ENCODE measurements at places on chromosomes 1 and 21.

GRCh38 chr1:4460052-4460451 is 194.4 kb upstream of the AJAP1 start:
- no peak for DNase-seq

DNA sequence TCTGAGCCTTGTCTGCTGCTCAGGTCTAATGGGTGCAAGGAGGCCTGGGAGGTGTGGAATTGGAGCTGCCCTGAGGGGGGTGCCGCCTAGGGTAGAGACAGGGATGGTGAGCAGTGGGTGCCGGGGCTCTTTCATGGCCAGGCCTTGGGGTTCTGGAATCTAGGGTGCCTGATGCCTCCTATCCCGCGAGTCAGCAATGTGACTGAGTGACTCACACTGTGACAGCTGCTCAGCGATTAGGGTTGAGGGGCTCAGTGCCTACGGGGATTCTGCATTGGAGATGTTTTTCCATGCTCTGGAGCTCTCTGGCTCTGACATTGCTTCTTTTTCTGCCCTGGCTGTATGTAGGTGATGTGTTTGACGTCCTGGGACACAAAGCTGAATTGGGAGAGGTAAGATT is 16.8 kb downstream of the ATP8B2 start:
- no peak for DNase-seq

DNA sequence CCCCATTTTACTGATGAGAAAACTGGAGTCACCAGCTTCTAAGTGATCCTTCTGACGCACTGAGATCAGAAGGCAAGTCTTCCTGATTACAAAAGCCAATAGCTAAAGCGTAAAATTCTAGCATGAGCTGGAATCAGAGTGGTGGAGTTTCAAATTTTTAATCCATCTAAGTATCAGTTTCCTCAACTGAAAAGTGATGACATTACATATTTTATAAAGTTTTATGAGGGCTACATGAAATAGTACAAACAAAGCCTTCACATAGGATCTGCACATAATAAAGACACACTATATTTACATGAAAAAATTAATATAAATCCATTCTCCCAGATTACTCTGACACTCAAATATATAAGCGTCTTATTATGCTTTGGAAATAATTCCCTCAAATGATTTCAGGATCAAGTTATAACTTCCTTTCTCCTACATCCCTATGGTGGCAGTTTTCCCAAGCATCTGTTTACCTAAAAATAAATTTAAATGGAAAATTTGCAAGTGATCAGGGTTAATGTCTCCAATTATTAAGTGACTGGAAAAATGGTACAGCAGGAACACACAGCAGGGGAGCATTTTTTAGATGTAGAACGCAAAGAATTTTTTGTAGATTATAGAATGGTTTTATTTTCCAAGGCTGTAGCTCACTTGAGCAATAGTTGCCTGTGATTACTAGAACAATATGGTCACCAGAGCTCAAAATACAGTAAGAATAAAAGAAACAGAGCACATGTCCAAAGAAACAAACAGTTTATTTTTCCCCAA is 490.4 kb upstream of the C1orf87 start:
- no peak for DNase-seq

DNA sequence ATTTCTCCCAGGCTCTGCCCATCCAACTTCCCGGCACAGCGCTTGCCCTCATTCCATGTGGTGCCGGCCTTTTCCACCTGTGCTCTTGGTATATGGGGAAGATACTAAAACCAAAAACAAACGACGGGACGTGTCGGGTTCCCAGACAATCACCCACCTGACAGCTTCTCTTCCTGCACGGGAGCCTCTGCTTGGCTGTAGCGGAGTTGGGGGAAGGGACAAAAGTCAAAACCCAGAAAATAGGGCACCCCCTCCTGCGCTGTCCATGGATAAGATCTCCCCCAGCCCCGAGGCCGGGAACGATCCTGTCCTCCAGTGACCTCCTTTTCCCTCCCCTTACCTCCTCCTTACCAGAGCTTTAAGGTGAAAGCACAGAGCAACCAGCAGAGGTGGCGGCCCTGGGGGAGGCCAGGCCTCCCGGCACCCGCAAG is 640 bp downstream of the JTB start:
- no peak for DNase-seq

- no peak for DNase-seq
Measured at GRCh38 chr21:38123626-38124025, 133.2 kb upstream of the KCNJ15 start.

DNA sequence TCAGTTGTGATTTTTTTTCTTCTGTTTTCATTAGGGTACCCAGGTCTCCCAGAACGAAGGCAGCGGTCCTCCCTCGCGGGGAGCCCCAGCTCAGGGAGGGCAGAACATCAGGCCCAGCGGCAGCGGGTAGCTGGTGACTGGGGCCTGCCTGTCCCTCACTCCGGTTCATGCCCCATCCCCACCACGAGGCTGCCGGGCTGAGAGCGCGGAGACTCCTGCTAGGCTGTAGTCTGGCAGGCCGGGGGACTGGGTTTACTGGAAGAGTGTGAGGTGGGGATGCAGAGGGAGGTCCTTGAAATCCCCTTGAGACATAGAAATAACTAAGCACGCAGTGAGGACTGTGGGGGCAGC is 10.5 kb downstream of the BRINP2 start:
- DNase-seq: no peak

GRCh38 chr1:162690672-162691434 is 58.6 kb downstream of the DDR2 start:
- DNase-seq: no peak

GRCh38 chr21:34743831-34744230 is 75.0 kb downstream of the CLIC6 start:
- no peak for DNase-seq

GRCh38 chr1:191074881-191075280 is 597.2 kb upstream of the BRINP3 start:
- no peak for DNase-seq
